ENCODE measurements at places on chromosomes 11 and 22.
A peak's percentile ranks its signal among the peaks of the same experiment; 100 is the strongest.

GRCh38 chr11:2549876-2550605, 105.2 kb downstream of the KCNQ1 start:
- DNase-seq: no peak

DNA sequence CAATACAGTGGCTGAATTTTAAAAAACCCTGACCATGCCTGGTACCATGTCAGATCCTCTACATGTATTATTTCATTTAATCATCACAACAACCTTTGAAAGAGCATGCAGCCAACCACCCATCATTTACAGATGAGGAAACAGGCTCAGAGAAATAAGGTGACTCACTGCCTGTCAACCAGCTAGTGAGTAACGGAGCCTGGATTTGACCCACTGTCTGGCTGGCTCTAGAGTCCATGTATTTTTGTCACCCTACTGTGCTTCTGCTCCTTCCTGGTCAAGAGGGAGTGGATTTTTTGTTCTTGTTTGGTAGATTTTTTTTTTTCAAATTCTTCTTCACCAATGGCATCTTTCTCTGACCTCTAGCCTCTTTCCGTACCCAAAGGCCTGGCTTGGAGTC, 77.4 kb downstream of the CWC15 start:
- no peak for DNase-seq

GRCh38 chr22:38733329-38733723, 22.5 kb downstream of the SUN2 start:
- DNase-seq: peak; percentile 60

- DNase-seq: no peak
These were observed 215.7 kb upstream of the FOLH1 start for GRCh38 chr11:49424136-49424535.

DNA sequence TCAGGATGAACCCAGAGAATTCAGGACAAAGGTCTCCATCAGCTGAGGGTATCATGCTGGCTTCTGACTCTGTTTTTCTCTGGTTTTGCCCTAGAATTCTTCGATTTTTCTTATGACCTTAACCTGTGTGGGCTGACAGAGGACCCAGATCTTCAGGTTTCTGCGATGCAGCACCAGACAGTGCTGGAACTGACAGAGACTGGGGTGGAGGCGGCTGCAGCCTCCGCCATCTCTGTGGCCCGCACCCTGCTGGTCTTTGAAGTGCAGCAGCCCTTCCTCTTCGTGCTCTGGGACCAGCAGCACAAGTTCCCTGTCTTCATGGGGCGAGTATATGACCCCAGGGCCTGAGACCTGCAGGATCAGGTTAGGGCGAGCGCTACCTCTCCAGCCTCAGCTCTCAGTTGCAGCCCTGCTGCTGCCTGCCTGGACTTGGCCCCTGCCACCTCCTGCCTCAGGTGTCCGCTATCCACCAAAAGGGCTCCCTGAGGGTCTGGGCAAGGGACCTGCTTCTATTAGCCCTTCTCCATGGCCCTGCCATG, 16.8 kb downstream of the SERPING1 start:
- DNase-seq: no peak

- no peak for DNase-seq
These were observed 15.1 kb downstream of the PITPNB start for GRCh38 chr22:27903805-27904473.

GRCh38 chr11:5257296-5257695, 2.7 kb upstream of the HBG2 start:
- no peak for DNase-seq

GRCh38 chr22:27228771-27229170, 571.4 kb downstream of the MIAT start:
- no peak for DNase-seq

DNA sequence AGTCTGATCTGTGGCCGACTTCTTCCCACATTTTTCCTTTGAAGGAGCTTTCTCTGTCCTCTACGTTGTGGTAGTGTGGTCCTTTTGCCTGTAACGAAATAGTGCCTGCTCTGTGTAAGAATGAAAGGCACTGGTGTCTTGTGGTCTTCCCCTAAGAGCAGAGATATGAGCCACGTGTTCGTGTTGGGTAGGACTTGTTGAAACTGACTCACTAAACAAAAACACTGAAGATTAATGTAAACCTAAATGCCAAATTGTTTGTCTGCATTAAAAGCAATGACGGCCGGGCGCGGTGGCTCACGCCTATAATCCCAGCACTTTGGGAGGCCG, 10.1 kb upstream of the RPS3 start:
- no peak for DNase-seq

GRCh38 chr11:64251016-64251752, at the start of gene PLCB3:
PLCB3 (plus strand) TSS chr11:64251530; CDS start chr11:64251650, 120 bp downstream.
- DNase-seq: peak; percentile 53

GRCh38 chr11:112538534-112539280, 278.0 kb upstream of the PLET1 start:
- DNase-seq: no peak

GRCh38 chr11:23212807-23213206, 352.5 kb upstream of the CCDC179 start:
- DNase-seq: no peak

DNA sequence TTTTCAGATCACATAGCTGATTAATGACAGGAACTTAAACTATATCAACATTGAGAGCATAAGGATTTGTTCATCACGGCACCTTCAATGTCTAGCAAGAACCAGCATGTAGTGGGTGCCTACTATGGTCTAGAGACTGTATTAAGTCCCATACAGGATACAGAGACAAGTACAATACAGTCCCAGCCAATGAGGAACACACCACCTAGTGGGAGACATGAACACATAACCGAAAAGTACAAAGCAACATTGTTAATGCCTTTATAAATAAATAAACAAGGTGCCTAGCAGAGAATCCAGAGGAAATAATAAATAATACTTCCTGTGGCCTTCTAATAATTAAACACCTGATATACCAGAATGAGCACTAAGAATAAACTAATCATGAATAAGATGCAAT, 87.7 kb upstream of the OPCML start:
- DNase-seq: peak; percentile 3
